Ureter (tissue), 1 donor: ENCODE measurements at places on chromosomes 1 and 21. TPM values are rescaled to one million over a fixed set of nuclear protein-coding genes. Genes with fewer than 3 reads are reported as not detected.

Gene GPR52
- total RNA-seq = 5.0 TPM

Gene HMGCS2
- total RNA-seq = 305 TPM

Gene RORC
- total RNA-seq = 14.5 TPM

Gene LCE3D
- not detected for total RNA-seq

Gene CSMD2
- 1.1 TPM for total RNA-seq

DNA sequence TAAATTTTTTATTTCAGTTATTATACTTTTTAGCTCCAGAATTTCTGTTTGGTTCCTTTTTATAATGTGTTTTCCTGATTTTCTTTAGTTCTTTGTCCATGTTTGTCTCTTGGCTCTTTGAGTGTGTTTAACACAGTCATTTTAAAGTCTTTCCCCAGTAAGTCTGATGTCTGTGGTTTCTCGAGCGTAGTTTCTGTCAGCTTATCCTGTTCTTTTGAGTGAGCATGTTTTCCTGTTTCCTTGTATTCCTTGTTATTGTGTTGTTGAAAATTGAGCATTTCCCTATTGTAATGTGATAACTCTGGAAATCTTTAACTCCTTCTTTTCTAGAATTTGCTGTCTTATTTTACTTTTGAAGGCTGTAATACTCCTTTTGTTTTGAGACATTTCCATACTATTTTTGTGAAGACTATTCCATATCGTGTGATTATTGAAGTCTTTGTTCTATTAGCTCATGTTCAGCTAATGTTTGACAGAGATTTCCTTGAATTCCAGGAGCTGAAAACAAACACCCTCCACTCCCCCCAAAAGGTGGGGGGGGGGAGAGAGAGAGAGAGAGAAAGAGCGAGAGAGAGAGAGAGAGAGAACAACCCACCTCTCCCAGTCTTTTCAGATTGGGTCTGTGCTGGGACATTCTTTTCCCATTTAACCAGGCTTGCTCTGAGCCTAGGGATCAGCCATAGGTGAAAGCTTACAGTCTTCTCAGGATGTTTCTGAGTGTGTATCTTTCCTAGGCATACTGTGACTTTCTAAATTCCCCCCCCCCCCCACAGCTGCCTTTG, 38.3 kb downstream of the SDCCAG8 start:
- DNase-seq = no peak

DNA sequence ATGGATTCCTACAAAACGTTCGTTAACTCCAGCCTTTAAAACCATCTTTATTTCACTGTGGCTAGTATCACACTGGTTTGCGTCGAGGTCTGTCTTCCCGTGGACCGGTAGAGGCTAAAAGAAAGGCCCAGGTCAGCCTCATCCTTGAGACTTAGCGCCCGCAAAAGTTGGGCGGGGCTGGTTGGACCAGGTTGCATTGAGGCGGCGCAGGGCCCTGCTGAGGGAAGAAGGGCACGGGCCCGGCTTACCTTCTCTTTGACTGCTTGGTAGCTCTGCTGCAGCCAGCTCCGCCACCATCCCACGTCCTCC, 455 bp downstream of the BSDC1 start:
- no peak for DNase-seq

GRCh38 chr1:243842978-243843511, 7.0 kb downstream of the AKT3 start:
- DNase-seq = no peak

DNA sequence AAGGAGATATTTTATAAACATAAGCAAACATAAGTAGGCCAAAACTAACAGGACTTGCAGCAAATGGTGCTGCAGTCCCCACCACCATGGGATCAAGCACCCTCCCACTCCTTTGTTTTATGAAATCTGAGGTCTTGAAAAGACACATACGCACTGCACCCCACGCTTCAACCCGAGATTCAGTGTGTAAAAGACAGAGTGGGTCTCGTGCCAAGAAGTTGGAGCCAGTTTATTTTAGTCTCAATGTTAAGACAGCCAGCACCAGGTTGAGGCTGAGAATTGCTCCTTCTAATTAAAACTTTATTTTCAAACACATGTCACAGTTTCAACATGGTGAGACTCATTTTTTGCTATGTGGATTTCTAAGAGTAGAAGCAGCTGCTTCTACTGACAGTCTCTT, 139.1 kb upstream of the TIAM1 start:
- DNase-seq = no peak

GRCh38 chr1:119632841-119633240, 15.2 kb downstream of the ZNF697 start:
- DNase-seq = no peak

GRCh38 chr1:38587766-38588165, 271.8 kb downstream of the RRAGC start:
- DNase-seq = no peak

DNA sequence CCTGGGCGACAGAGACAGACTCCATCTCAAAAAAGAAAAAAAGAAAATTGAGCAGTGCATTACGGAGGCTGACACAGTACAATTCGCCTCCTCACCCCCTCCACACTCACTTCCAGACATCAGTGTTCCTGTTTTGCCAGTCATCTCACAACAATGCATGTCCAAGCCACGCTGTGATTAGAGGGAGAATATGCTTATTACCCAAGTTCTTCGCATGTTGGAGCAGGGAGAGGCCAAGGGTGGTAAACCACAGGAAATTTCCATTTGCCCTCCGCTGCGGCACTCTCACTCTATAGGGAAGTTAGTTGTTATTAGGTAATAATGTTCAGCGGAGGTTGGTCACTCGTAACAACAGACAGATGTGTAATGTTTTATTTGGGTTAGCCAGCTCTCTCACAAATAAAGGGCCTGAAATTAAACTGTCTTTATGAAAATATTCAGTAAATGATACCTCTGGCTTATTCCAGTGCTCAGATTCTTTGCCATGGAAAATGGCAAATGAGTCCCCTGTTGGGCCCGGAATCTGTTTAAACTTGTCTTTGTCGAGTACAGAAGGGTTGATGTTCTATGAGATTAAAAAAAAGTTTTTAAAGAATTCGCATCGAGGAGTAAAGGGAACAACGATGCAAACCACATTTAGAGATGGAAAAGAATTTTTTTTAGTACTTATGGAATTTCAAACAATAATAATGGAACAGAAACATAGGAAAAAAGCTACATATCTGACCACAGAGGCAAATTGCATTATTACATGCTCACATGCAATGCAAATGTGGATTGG, 33.1 kb downstream of the KCNJ15 start:
- peak; percentile 74 for DNase-seq

GRCh38 chr1:97050506-97050905, 328.9 kb downstream of the PTBP2 start:
- no peak for DNase-seq

GRCh38 chr1:6956488-6957159, 171.4 kb downstream of the CAMTA1 start:
- DNase-seq = no peak

GRCh38 chr1:212700223-212700891, 717 bp upstream of the BATF3 start:
- peak; percentile 56 for DNase-seq

- DNase-seq = no peak
Observed at GRCh38 chr1:22729912-22730311, 19.3 kb downstream of the EPHB2 start.
